ENCODE measurements at places on chromosomes 13 and 19.

GRCh38 chr13:31010296-31010695 lies 77.8 kb downstream of the TEX26 start:
- no peak for DNase-seq

GRCh38 chr13:58949646-58950045 lies 1214.1 kb downstream of the DIAPH3 start:
- DNase-seq: no peak

DNA sequence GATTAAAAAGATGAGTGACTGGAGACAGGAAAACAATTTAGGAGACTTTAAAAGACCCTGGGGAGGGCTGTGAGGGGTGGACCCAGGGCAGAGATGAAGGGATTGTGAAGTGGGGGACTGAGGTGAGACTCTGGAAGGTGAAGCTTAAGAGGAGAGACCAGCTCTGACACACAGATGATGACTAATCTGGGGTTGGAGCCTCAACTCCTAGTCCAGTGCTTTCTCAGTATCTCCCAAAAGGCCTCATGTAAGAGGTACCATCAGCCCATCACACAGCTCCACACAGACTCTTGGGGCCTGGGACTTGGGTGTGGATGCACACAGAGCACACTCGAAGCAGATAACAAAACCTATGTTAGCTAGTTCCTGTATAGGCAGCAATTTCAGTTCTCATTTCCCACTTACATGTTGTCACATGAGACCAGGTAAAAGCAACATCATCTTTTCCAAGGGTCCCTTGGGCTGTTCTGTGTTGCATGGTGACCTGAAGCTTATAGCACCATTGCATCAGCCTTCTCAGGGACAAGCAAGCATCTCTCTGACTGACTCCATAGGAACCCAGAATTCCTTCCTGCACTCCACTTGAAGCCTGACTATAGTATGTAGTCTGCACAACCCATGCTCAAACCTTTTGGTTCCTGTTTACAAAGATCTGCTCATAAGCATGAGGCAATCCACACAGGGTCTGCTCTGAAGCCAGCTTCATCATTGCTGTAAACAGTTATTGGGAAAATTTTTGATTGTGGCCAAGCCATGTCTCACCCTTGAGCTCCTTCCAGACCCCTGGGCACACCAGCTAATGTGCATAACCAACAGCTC lies 88.6 kb upstream of the MYCBP2 start:
- DNase-seq: no peak

GRCh38 chr19:5985098-5985783 lies 7.3 kb upstream of the RANBP3 start:
- DNase-seq: peak; percentile 52

GRCh38 chr19:50743537-50743936 lies 20.4 kb downstream of the CLEC11A start:
- no peak for DNase-seq

GRCh38 chr13:85509512-85509911 lies 289.7 kb downstream of the SLITRK6 start:
- no peak for DNase-seq

- no peak for DNase-seq
These were observed 7.3 kb upstream of the SIGLEC5 start for GRCh38 chr19:51637362-51637978.
